ENCODE measurements at places on chromosomes 4 and X.

DNA sequence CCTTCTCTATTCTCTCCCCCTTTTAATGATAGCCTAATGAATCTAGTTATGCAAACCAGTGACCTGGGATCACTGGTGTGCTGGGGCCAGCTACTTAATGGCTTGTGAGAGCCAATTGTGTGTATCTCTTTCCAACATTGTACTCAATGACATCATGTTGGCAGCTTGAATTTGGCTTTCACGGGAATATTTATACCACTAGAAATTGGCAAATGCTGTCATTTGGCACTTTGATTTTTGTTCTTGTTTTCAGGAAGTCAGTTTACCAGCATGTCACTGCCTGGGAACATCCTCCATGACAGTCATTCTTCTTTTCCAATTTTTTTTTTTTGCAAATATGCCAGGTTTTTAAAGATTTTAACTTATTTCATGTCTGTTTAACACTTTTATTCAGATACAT, 1685.3 kb downstream of the STIM2 start:
- no peak for DNase-seq

DNA sequence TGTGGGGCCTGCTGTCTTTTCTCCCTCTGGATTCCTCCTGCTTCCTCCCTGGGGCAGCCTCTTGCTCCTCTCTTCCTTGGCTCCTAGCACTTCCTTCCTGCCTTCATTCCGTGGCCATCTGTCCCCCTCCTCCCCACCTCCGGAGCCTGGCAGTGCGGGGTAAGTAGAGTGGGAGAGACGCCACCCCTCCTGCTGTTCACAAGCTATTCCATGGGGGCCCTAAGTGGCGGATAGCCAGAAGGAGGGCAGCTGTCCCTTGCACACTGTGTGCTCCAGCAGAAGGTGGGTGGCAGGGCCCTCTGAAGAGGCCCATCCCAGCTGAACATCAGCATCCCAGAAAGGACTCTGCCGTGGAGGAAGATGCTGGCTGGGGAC, 27.4 kb downstream of the CCNQ start:
- DNase-seq: no peak

- no peak for DNase-seq
Observed at GRCh38 chr4:109298279-109299010, 4.0 kb downstream of the COL25A1 start.

- DNase-seq: no peak
Observed at GRCh38 chrX:153338836-153339235, 4.9 kb downstream of the ZNF275 start.

DNA sequence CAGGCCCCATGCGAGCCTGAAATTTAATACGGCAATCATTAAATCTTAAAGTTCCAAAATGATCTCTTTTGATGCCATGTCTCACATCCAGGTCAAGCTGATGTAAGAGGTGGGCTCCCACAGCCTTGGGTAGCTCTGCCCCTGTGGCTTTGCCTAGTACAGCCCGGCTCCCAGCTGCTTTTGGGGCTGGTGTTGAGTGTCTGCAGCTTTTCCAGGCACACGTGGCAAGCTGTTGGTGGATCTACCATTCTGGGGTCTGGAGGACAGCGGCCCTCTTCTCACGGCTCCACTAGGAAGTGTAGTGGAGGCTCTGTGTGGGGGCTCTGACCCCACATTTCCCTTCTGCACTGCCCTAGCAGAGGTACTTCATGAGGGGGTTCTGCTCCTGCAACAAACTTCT, 588.9 kb downstream of the CENPC start:
- no peak for DNase-seq

DNA sequence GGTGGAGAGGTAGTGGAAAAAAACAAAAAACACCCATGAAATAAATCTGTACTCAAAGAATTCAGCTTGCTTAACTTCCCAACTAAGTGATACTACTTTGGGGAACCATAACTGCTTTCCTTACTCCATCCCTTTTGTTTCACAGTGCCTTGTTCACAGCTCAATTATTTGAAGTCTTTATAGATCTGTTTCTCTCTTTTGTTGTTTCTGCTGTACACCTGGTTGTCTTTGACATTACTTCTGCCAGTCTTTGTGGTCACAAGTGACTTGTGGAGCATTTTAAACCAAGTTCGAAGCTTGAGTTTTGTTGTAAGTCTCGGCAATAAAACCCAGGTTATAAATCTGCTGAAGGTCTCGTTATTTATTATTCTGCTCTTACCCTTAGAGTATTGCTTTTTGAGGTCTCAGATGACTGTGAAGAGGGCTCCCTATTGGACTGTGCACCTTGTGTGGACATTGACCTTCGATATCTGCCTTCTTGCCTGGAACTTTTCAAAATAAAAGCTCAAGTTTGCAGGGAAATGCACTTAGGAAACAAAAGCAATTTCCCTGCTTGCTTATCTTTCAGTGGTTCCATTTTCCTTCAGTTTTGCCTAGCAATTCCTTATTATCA, 59.8 kb downstream of the ANK2 start:
- no peak for DNase-seq

GRCh38 chr4:57605376-57605775, 495.2 kb upstream of the IGFBP7 start:
- DNase-seq: no peak

DNA sequence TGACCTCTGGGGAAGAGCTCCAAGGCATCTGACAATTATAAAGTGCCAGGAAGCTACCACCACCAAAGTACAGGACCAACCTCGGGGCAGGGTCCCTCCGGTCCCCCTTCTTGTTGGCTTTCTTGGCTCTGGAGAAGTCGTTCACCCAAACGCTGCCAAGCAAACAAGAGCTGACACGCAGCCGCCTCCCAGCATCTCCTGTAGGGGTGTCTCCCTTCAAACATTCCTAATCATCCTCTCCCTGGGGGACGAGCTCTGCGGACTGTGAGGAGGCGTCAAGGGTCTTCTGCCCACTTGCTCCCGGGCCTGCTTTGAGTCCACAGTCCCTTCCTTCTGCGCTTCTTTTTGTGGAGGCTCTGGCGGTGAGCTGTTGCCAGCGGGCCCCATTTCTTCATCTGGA, 158.9 kb upstream of the MAB21L2 start:
- DNase-seq: no peak

DNA sequence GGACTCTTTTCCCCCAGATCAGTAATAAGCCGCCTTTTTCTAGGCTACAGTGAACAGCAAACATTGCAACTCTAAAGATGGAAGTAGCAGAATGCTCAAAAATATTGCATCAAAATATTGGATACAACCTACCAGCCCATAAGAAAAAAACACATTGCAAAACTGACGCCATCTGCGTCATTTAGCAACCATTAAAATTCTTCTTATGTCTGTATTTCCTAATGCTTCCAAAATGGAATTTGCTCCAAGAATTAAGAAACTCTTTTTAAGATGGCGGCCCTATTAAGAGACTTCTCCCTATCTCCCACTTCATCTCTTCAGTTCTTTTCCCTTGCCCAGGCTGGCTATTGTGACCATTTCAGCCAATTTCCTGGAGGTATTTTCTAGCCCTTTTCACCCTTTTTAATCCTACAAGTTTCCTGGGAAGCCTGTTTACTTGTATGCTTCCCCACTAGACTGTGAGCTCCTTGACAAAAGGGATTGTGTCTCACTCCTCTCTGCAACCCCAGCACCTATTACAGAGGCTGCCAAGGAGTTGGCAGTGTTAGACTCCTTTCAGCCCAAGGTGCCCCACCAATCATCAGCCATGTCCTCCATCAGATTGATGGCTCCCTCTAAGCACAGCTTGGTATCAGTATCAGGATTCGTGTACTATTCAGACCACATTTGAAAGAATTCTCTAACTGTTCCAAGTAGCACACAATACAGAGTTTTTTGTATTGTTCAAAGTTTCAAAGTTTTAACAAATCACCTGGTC, 4.4 kb downstream of the GPC3 start:
- DNase-seq: no peak

- no peak for DNase-seq
Observed at GRCh38 chr4:52051615-52052474, 741 bp downstream of the SPATA18 start.

DNA sequence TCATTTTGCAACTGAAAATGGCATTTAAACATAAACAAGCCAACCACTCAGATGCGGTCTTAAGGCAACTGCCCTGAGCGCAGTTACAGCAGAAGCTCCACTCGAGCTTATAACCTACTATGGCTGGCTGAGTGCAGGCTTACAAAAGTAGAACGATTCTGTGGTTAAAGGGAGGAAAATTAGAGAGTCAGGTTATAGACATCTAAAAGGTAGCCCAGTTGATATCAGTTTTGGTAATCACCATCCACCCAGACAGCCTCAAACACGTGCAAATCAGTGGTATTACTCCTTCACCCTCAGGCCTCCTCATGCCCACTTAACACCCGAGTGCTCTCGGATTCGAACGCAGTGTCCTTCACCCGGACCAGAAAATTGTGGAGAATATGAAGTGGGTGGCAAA, 3.1 kb downstream of the LEF1 start:
- DNase-seq: no peak

- DNase-seq: no peak
Observed at GRCh38 chrX:77446908-77447652, at the start of gene FGF16. Gene FGF16 (plus strand): TSS chrX:77447389. CDS start chrX:77447675, 286 bp downstream.

- DNase-seq: no peak
Observed at GRCh38 chr4:16183604-16184003, 42.7 kb downstream of the TAPT1 start.

GRCh38 chr4:179051206-179051605, 1609.0 kb upstream of the AGA start:
- DNase-seq: no peak

DNA sequence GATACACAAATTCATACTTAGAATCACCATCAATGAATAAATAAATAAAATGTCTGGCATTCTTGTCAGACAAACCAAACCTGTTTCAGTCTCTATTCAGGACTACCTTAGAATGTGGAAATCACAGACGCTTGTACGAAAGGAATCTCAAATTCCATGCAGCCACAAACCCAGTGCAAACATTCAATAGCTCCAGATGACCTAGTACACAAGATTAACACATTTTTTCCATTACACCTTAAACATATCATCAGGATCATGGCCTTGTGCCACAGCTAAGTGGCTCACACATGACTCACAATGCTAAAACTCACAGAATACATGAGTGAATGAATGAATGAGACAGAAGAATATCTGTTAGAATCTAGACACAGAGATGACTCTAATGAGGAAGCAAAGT, 134.2 kb downstream of the PWWP3B start:
- no peak for DNase-seq

DNA sequence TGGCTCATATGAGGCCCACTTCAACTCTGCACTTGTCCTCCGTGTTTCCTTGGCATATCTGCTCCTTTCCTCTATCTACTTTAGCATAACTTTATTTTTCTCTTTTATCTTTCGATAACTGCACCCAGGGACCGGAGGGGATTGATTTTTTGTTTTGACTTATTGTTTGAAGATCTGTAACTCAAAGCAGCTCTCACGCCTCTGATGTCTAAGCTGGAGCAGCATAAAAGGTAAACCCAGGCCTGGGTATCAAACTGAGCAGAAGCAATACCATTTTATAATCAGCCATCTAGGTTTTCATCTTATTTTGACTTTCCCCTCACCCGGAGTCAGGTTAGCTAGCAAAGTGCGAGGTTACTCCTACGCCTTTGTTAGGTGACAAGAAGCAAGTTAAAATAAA, 28.4 kb downstream of the LEF1 start:
- no peak for DNase-seq

- no peak for DNase-seq
Observed at GRCh38 chr4:10622728-10623127, 61.8 kb downstream of the CLNK start.

DNA sequence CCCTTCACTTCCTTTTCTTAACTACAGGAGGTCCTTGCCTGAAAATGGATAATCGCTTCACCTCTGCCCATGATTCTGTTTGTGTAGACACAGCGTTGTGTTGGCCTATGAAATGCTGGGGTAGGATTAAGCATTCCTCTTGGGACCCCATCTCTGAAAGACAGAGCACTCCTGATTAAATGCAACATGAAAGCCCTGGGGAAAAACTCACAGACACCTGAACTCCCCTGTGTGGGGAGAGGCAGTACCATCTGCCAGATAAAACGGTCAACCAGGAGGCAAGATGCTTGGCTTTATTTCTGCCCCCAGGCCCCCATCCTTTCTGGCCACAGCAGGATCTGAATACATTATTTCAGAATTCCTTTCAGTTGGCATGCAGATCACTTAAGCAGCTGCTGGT, 1.9 kb downstream of the LGI2 start:
- DNase-seq: no peak

GRCh38 chr4:168719725-168720124, 222.9 kb downstream of the PALLD start:
- DNase-seq: no peak

DNA sequence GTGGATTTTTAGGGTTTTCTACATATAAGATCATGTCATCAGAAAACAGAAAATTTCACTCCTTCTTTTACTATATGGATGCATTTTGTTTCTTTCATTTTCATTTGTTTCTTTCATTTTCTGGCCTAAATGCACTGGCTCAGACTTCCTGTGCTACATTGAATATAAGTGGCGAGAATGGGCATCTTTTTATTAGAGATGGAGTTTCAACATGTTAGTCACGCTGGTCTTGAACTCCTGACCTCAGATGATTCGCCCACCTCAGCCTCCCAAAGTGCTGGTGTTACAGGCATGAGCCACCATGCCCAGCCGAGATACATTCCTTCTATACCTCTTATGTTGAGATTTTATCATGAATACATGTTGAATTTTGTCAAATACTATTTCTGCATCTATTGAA, 61.8 kb downstream of the BRWD3 start:
- no peak for DNase-seq

- DNase-seq: no peak
Observed at GRCh38 chr4:31467781-31468180, 747.6 kb downstream of the PCDH7 start.

DNA sequence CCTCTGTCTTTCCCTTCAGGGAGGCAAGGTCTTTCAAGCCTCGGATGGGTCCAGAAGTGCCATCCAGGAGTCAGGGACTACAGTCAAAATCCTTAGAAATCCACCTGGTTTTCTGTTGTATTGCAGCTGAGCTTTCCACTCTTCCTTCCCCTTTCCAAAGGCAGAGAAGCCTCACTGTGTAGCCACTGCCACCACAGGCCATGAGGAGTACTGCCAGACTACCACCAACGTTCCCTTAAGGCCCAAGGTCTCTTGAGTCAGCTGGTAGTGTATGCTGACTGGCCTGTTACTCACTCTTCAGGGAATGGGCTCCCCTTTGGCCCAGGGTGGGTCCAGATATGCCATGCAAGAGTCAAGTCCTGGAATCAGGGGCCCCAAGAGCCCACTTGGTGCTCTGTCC, 1454.1 kb downstream of the PCDH19 start:
- DNase-seq: no peak

DNA sequence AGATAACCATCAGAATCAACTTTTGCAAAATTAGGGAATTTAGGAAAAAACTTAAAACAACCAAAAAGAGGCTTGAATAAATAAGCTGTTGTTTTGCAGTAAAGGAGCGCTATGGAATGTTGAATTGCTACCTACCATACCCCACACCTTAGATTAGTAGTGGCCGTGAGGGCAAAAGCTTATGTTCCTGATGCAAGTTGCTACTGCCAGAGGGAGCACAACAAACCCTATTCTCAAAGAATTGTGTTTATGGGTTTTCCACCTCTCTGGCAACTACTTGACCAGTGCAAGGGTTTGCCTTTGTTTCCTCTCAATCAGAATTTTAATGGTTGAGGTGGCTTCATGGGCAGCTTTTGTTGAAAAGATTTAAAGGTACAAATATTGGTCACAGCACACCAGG, 268.1 kb downstream of the LAS1L start:
- DNase-seq: no peak

- DNase-seq: no peak
Observed at GRCh38 chrX:30488092-30488491, 89.5 kb downstream of the TASL start.

Data from cortex of kidney (tissue), 1 donor.